ENCODE measurements at places on chromosomes 4 and X.

GRCh38 chrX:136130931-136131833, 16.2 kb upstream of the FHL1 start:
- no peak for DNase-seq

GRCh38 chr4:5788144-5788543, 77.1 kb downstream of the EVC start:
- DNase-seq = no peak

DNA sequence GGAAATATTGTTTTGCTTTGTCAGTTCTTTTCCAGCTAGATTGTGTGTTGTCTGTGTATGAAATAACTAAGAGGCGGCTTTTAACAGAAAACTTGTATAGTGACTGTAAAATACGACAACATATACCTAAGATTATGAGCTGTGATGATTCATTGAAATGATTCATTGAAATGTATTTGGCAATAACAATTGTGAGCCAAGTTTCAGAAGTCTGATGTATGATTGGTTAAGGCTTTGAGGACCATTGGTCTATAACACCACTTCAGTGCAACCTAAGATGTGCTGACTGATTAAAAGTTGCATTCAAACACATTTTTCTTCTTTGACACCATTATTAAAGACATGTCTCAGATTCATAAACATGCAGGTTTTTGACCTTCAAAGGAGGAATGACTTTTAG, 76.6 kb downstream of the PTPN13 start:
- DNase-seq = no peak

- no peak for DNase-seq
These were observed 113.2 kb upstream of the LSM6 start for GRCh38 chr4:146062340-146062739.

GRCh38 chr4:74692972-74693371, 101.4 kb downstream of the BTC start:
- no peak for DNase-seq

DNA sequence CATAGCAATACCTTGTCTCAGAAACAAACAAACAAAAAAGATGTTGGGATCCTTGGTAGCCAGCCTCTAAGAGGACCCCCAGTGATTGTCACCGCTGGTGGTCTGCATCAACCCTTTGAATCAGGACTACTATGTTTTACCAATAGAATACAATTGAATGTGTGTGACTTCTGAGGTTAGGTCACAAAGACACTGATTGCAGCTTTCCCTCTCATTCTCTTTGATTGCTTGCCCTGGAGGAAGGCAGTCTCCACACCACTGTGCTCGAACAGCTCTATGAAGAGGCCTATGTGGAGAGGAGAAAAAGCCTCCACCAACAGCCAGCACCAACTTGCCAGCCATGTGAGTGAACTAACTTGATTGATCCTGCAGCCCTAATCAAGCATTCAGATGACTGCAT, 2.8 kb upstream of the SMIM14 start:
- no peak for DNase-seq

DNA sequence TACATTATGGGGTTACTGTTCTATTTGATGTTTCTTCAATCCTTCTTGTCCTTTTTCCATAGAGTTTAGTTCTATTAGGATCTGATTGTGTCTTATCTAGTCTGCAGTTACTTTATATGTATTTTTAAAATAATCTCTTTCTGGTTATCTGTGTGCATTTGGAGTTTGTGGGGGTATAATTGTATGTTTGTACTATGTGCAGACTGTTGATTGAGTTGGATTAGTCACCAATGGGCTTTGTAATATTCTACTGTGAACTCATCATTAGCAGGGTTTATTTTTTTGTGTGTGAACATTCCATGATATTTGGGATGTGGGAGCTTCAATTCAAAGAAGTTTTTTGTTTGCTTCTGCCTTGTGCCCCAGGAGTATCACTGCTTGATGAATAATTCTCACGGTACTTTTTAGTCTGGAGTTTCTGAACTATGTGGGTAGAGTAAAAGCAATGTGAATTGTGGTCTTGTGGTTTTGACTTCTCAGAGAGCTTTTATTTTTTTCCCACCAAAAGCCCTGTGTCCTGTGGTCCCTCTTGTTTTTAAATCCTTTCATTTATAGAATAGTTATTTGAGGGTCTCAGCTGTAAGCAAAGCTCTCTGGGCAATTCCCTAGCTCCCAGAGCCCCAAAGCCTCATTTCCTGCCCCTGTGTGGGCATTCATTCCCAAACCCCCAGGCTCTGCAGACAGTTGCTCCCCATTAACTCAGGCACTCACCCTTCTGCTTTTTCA, 127.8 kb downstream of the PHKA2 start:
- DNase-seq = no peak

DNA sequence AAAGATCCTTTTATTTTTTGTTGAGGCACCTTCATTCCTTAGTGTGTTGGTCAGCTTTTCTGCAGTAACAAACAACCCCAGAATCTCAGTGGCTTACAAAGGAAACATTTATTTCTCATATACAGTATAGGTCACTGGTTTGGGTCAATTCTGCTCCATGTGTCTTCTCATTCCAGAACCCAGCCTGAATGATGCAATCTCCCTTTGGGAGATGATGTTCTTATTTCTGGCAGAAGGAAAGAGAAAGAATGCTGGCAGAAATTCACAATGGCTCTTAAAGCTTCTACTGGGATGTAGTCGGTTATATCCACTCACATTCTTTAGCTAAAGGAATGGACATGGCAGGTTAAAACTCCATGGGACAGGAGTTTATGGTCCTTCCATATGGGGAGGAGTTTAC, 42.3 kb downstream of the IDS start:
- no peak for DNase-seq

- no peak for DNase-seq
These were observed 47.5 kb downstream of the CPE start for GRCh38 chr4:165426331-165426730.

DNA sequence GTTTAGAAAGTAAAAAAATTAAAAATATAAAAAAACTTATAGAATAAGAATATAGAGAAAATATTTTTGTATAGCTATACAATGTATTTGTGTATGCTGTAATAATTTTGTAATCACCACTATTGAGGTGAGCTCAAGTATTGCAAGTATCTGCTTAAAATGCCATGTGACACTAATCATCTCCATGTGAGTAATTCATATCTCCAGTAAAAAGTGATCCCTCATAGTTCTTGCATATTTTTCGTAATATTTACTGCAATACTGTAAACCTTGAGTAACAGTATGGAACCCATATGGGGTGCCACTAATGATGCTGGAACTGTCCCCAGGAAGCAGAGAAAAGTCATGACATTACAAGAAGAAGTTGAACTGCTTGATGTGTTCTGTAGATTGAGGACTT, 43.2 kb upstream of the HUWE1 start:
- no peak for DNase-seq

- no peak for DNase-seq
These were observed 5.8 kb downstream of the CPE start for GRCh38 chr4:165384598-165384997.

GRCh38 chr4:27272217-27272616, 411.6 kb downstream of the STIM2 start:
- DNase-seq = no peak

DNA sequence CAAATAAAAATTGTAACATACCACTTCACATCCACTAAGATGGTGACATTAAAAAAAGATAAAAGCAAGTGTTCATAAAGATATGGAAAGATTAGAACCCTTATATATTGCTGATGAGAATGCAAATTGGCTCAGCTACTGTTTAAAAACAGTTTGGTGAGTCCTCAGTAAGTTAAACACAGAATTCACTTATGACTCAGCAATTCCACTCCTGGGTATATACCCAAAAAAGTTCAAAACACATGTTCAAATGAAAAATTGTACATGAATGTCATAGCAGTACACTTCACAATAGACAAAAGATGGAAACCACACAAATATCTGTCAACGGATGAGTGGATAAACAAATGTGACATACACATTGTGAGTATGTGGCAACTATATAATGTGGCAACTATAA, 39.0 kb downstream of the GABRA3 start:
- no peak for DNase-seq

DNA sequence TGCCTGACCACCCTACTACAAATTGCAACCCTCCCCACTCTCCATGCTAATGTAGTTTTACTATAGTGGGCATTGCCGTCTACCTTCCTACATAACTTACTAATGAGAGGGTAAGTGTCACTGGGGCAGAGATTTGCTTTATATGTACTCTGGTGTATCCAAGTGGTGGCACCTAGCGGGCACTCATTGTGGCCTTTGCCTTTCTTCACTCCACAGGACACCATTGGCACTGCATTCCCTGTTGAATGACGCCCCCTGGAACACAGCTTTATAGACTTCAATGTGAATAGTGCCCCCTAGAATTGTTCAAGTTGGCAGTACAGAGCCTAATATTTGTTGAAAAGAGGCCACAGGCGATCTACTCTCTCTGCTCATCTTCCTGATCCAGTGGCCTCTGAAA, 215.8 kb downstream of the MID1IP1 start:
- DNase-seq = no peak

GRCh38 chr4:176011529-176011928, 54.1 kb upstream of the WDR17 start:
- DNase-seq = no peak

- DNase-seq = no peak
These were observed 2.2 kb downstream of the NEXMIF start for GRCh38 chrX:74922922-74923543.

DNA sequence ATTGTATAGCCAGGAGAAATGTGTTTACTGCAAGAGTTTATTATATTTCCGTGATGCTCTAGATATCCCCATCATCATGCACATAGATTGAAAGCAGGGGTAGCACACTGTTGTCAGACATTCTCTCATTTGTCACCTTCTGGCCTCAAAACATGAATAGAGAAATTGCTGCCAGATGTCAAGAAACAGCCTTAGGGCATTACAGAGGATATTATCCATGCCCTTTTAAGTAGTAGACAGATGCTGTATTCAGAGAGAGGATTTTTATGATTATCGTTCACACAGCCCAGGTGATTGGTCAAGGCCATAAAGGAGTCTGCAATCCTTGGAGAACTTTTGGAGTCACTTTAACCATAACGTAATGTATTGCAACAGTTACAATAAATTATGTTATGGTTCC, 1961.5 kb upstream of the TENM3 start:
- DNase-seq = no peak

DNA sequence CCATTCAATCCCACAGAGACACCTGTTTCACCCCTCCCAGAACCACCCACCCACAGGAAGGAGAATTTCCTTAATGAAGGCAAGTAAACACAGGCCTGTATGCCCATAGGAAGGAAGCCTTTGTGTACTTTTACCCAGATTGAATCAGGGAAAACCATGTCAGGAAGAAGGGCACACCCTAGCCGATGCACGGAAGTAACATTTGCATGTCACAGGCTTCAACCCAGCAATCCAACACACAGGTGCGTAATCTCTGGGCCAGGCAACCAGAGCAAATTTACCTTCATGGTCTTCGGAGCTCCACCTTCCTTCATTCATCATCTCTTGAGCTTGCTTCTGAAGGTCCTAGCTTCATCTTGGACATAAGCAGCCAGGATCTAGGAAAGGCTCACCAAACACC, 206.3 kb downstream of the SHROOM3 start:
- no peak for DNase-seq

- DNase-seq = no peak
These were observed 10.5 kb upstream of the RNF128 start for GRCh38 chrX:106716004-106716403.

- DNase-seq = no peak
These were observed 10.8 kb upstream of the CITED1 start for GRCh38 chrX:72316408-72317110.

DNA sequence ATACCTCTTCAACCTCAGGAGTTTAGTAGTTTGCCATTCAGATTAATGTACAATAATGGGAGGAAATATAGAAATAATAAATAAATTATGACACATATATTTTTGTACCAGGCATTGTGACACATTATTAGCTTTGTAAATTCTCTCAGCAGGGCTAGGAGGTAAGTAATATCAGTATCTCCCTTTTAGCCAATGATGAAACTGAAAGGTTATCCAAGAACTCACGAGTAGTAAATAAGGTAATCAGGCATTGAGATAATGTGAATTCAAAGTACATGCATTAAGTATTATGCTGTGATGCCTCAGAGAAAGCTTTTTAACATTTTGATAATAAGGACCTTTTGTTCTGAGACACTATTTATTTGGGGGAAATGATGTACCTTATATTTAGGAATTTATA, 5.3 kb upstream of the ARAP2 start:
- no peak for DNase-seq

GRCh38 chrX:73561801-73562200, 1.2 kb upstream of the CHIC1 start:
- DNase-seq = no peak

DNA sequence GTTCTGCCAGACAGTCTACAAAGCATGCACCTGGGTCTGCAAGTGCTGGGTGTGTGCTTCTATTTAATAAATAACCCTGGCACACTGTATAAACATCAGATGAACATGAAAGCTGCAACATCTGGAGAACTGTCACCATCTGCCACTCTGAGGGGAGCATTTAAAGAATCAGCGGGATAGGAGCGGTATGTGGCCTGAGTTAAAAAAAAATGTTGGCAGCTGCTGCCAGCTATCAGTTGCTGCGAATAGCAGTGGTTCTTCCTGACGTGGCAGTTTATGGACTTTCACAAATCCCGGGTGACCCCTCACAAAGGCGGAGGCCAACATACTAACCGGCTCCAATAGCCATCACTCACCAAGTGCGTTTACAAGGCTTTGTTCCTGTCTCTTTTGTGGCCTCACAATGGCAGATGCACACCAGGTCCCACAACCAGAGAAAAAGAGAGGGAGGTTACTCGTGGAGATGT, 95.1 kb downstream of the RASL11B start:
- DNase-seq = no peak

GRCh38 chr4:16508968-16509367, 282.7 kb upstream of the TAPT1 start:
- no peak for DNase-seq

DNA sequence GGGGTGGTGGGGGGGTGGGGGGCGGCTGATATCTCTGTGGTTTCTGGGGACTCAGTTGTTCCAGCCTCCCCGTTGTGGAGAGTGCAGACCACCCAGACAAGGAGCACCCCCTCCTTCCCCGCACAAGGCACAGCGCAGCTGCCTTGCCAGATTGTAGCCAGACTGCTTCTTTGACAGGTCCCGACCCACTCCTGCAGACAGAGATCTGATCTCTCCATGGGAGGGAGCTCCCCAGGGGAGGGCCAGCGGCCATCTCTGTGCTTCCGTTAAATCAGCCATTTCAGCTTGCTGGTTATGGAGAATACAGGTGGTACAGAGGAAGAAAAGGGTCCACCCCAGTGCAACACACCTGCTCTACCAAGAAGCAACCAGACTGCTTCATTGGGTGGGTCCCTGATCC, 80.8 kb downstream of the FGF16 start:
- no peak for DNase-seq
